ENCODE measurements at places on chromosomes 7 and 10. TPM values are rescaled to one million over a fixed set of nuclear protein-coding genes. Genes with fewer than 3 reads are reported as not detected.

The UNCX gene
- not detected for total RNA-seq

The FAM237B gene
- not detected for total RNA-seq

The SORCS3 gene
- total RNA-seq, result not detected

The ZNF212 gene
- 17.2 TPM for total RNA-seq

The PDCD4 gene
- total RNA-seq, result 26.1 TPM

The CTNNA3 gene
- total RNA-seq, result not detected

The IGF2BP3 gene
- total RNA-seq, result 111 TPM

The MRLN gene
- not detected for total RNA-seq

The ABCB1 gene
- total RNA-seq, result 15.8 TPM

The LIPM gene
- not detected for total RNA-seq

The SPDYE16 gene
- not detected for total RNA-seq

The FRMPD2 gene
- total RNA-seq, result 1.9 TPM

The SPDYE5 gene
- not detected for total RNA-seq

All from Calu3 (cell line).